Activated CD8-positive, alpha-beta T cell treated with anti-CD3 and anti-CD28 coated beads for 36 hours (primary cell): ENCODE measurements at places on chromosomes 7 and 10.
A peak's percentile ranks its signal among the peaks of the same experiment; 100 is the strongest.

GRCh38 chr7:116633131-116633988 is 38.6 kb upstream of the MET start:
- no peak for DNase-seq

DNA sequence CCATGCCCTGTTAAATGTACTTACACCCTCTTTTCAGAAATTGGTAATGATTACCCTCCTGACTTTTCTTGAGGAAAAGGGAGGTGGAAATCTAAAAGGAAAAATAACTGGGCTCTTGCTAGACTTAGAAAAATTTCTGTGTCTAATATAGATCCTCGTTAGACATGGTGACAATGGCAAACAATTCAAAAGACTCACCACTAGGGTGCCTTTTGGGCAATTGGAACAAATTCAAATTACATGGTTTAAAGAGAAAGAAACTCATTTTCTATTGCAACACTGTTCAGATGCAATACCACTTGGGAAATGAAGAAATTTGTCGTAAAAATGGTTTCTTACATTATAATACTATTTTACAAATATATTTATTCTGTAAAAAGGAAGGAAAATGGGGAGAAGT is 950.1 kb downstream of the GRM8 start:
- no peak for DNase-seq

- no peak for DNase-seq
These were observed at the start of gene CPA1 for GRCh38 chr7:130379921-130380860. CPA1 (plus strand) TSS chr7:130380494; CDS start chr7:130380521, 27 bp downstream.

DNA sequence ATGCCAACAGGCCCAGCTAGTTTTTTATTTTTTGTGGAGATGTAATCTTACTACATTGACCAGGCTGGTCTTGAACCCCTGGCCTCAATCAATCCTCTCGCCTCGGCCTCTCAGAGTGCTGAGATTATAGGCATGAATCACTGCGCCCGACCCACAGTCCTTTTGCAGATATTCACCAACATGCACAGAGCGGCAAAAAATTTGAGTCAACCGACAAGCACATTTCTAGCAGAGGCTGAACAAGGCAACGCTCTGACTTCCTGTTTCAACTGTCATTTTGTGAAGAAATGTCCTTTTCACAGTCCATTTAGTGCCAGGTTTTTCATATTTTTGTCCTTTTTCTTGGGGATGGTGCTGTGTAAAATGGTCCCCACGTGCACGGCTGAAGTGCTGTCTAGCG is 71.1 kb upstream of the KAT6B start:
- no peak for DNase-seq

GRCh38 chr10:85720931-85721590 is 645.5 kb downstream of the GRID1 start:
- no peak for DNase-seq

DNA sequence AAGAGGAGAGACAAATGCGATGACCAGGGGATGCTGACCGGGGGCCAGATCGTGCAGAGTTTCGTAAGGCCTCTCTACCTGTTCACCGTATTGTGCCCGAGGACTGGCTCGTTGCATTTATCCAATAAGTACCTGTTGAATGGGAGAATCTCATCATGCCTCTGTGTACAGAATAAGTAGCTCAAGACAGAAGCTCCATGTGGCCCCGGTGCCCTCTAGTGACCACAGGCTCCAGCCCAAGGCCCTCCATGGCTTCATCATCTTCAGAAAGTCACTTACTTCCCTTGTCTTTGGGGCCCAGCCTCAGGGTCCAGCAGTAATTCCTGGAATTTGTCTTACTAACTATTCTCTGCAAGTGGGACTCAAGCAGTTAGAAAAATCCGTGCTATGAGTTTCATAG is 151.0 kb downstream of the CHN2 start:
- peak; percentile 52 for DNase-seq

DNA sequence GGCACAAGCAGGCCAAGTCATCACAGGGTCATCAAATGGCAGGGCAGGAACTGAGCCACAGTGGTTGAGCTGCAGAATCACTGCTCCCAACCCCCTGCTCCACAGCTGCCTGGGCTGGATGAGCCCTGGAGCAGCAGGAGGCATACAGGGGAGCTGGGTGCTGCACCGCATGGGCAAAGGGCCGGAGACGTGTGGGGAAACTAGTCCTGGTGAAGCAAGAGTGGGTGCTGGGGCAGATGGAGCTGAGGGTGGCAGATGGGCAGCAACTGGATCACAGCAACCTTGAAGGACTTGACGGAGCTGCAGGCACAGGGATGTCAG is 16.0 kb upstream of the VOPP1 start:
- DNase-seq = no peak

- DNase-seq = no peak
These were observed 59.3 kb downstream of the PRTFDC1 start for GRCh38 chr10:24893127-24893526.

DNA sequence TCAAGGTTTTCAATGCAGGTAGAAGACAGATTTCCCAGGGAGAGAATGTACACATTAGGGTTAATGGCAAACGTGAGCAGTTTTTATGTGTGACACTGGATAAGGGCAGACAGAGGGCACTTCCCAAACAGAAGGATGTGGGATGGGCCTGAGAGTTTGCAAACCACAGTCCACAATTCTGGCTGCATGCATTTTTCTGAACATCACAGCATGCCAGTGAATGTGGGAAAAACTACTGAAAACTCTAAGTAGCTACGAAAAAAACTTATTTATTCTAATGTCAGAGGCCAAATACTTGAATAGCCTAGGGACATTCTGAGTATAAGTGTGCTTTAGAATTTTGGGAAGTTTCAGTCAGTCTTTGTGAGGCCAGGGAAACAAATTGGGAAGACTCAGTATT is 145.9 kb downstream of the NRCAM start:
- no peak for DNase-seq

DNA sequence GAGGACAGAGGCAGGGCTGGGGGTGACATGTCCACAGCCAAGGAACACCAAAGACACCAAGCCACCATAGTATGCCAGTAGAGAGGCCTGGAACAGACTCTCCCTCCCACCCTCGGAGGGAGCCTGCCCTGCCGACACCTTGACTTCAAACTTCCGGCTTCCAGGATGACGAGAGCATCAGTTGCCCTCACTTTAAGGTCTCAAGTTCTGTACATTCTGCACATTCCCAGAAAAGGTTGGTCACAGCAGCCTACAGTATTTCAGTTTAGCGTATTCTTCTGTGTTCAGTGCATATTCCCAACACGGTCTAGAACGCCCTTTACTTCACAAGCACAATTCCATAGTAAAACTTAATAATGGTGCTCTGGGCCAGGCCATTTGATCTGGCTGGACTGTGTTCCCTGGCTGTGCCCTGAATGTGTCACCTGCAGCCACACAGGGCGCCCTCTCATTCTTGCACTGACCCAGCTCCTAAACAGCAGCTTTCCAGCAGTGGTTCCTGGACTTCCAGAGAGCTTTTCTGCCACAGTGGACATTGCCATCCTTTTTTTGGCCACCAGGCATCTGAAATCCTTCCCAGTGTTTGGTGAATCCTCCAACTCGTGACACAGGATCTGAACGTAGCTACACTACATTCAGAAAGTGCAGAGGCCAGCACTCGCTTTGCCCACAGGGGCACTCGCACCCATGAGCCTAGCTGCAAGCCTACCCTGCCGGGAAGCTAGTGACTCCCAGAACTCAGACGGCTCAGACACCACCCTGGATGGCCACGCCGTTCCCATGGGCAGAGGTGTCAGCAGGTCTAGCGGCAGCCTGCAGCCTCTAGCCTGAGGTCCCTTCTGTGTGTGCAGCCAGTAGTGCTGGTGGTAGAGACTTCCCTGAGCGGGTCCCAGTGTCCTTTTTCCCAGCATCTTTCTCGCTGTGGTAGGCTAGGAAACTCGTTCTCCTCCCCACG is 36.4 kb upstream of the INSIG1 start:
- DNase-seq = no peak

GRCh38 chr10:29533696-29534285 is 101.0 kb downstream of the SVIL start:
- no peak for DNase-seq

DNA sequence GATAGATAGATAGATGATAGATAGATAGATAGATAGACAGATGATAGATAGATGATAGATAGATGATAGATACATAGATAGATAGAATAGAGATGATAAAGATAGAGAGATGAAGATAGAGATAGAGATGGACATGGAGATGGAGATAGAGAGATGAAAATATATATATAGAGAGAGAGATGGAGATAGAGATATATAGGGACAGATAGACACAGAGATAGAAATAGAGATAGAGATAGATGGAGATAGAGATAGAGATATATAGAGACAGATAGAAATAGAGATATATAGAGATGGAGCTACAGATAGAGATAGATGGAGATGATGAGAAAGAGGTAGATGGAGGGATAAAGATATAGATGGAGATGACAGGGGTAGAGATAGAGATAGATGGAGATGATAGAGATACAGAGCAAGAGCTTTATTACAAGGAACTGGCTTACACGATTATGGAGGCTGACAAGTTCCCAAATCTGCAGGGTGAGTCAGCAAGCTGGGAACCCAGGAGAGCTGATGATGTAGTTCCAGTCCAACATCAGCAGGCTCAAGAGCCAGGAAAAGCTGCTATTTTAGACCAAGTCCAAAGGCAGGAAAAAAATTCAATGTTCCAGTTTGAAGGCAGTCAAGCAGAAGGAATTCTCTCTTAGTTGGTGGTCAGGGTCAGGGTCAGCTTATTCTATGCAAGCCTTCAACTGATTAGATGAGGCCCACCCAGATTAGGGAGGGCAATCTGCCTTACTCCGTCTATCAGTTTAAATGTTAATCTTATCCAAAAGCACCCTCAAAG is 37.1 kb downstream of the CAV1 start:
- no peak for DNase-seq
